ENCODE measurements at places on chromosomes 6 and 20.

DNA sequence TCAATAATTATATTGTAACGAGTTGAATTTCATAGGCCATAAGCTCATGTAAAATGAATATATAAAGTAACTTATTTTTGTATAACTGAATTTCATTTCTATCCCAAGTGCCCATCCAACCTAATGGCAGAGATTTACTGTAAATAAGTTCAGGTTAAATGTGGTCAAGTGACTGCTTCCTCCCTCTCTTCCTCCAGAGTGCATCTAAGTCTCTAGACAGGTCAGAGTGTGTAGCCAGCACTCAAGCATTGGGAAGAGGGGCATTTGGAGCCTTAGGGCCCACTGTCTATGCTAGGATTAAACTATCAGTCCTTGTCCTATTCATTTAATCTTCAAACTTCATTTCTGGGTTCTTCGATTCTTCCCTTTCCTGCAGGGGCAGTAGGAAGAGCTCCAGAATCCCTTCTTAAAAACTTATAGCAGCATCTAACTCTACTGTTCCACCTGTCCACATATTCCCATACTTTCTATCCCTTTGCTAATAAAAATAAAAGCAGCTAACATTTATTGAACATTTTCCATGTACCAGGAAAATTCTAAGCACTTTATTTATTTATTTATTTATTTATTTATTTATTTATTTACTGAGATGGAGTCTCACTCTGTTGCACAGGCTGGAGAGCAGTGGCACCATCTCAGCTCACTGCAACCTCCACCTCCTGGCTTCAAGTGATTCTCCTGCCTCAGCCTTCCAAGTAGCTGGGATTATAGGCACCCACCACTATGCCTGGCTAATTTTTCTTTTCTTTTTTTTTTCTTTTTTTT is 36.1 kb upstream of the TOP1 start:
- no peaks in the 10 kb centered on the region for H3K36me3 ChIP-seq
- no peak for DNase-seq
- no peak overlapping the region for H3K27ac ChIP-seq
- H3K4me3 ChIP-seq = no peak overlapping the region
- H3K27me3 ChIP-seq = no peaks in the 10 kb centered on the region
- peaks cover 12% of the 10 kb centered on the region for H3K4me1 ChIP-seq

DNA sequence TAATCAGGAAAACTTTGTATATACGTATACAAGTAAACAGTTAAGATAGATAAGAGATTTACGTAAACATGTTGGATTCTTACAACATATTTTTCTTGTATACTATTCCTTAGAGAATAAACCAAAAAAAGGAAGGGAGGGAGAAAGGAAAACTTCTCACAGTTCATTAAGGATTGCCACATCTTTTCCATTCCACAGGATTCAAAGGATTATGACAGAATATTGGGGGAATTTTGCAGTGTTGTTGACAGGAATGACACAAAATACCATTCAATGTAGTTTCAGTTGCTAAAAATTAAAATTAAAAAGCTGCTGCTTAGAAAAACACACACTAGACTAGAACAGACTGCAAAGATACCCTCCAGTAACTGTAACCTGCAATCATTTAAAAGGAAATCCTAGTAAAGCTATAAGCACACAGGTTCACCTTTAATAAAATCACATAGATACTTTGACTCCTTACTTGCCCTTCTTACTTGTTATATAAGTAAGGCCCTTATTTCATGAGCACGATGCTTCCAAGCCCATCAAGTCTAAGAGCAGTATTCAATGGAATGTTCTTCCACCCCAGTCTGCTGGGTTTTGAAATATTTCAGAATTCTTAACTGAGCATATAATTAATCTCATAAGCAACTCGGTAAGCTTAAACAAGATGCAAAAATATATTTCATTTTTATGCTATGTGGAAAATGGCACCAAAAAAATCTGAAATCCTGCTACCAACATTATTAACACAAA is 107.8 kb downstream of the SMLR1 start:
- no peak for DNase-seq
- no peaks in the 10 kb centered on the region for H3K36me3 ChIP-seq
- H3K27ac ChIP-seq = no peak overlapping the region
- H3K4me3 ChIP-seq = no peak overlapping the region
- H3K4me1 ChIP-seq = no peaks in the 10 kb centered on the region
- H3K27me3 ChIP-seq = no peaks in the 10 kb centered on the region

- no peaks in the 10 kb centered on the region for H3K27me3 ChIP-seq
- H3K36me3 ChIP-seq = peaks cover 10% of the 10 kb centered on the region
- peaks cover 32% of the 10 kb centered on the region for H3K4me1 ChIP-seq
- no peak overlapping the region for H3K4me3 ChIP-seq
- peak; percentile 84 for DNase-seq
Measured at GRCh38 chr6:89952686-89953085, 58.4 kb downstream of the GJA10 start.

GRCh38 chr6:69026243-69026642 is 391.2 kb downstream of the ADGRB3 start:
- no peaks in the 10 kb centered on the region for H3K27me3 ChIP-seq
- no peaks in the 10 kb centered on the region for H3K36me3 ChIP-seq
- no peaks in the 10 kb centered on the region for H3K4me1 ChIP-seq
- H3K27ac ChIP-seq = no peak overlapping the region
- no peak for DNase-seq

DNA sequence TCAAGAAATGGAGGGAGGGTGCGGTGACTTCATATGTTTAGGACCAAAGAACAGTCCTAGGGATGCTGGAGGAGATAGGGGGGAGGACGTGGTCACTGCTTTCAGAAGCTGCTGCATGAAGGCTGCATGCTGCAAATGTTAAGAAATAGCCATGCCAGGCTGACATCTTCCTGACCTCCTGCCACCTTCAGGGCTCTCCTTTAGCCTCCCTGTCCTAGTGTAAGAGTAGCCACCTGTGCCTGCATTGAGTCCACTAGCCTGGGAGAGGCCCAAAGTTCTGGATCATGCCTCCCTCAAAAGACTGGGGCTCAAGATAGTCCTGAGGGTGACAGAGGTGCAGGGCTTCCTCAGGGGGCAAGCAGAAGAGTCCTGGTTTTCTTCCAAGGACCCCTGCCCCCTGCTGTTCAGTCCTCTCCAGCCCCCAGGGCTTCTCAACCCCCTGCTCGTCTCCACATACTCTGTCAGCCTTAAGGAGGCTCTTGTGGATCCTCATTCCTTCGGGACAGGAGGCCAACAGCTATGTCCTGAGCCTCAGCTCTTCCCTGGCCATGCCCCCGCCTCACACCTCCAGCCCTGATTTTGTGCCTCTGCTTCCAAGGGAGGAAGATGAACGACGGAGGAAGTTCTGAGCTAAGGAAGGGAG is 96.3 kb downstream of the MRPL14 start:
- peaks cover 7% of the 10 kb centered on the region for H3K4me1 ChIP-seq
- H3K4me3 ChIP-seq = no peak overlapping the region
- peaks cover 5% of the 10 kb centered on the region for H3K27me3 ChIP-seq

GRCh38 chr6:52868240-52868639 is 27.6 kb upstream of the GSTA5 start:
- H3K27ac ChIP-seq = no peak overlapping the region
- H3K4me1 ChIP-seq = no peaks in the 10 kb centered on the region
- H3K4me3 ChIP-seq = no peak overlapping the region
- DNase-seq = no peak

All from DND-41 (cell line).